ENCODE measurements at places on chromosomes 16 and 17.

- no peak for DNase-seq
Measured at GRCh38 chr16:54792811-54793210, 137.9 kb upstream of the IRX5 start.

DNA sequence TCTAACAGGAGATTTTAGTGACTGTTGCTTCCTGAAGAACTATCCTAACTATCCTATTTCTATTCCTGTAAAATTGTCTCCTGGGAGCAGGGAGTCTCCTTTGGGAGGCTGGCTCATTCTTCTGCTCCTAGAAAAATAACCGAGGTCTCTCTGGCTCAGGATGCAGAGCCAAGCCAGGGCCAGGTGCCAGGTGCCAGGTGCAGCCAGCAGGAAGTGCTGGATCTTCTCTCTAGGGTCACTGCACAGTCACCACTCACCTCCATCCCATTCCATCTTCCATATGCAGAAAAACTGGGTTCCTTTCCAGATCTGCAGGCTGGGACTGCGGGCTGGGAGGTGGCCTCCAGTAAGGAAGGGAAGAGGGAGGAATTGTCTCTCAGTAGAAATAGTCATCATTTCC lies 3.8 kb upstream of the TMC7 start:
- DNase-seq, result peak; percentile 58

DNA sequence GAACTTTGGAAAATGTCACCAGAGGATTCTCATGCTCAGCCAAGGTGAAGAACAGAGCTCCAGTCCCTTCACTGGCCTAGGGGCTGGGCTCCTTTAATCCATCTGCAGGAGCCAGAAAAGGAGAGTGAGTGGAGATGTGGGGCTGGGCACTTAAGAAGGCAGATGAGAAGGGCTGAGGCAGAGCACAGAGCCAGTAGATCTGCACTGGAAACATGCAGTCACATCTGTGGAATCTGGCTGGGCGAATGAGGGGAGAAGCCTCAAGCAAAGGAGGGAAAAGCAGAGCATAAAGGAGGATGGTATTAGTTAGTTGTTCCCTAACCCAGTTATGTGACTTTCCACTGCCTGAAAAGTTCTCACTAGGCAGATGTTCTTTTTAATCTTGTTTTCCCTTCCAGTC lies 50.4 kb upstream of the BCAR1 start:
- no peak for DNase-seq

- no peak for DNase-seq
Measured at GRCh38 chr16:84178146-84178765, 8.6 kb downstream of the TAF1C start.

- no peak for DNase-seq
Measured at GRCh38 chr17:72063756-72064450, 56.9 kb upstream of the SOX9 start.

GRCh38 chr17:39118674-39119419 lies 32.6 kb downstream of the PLXDC1 start:
- DNase-seq, result no peak

DNA sequence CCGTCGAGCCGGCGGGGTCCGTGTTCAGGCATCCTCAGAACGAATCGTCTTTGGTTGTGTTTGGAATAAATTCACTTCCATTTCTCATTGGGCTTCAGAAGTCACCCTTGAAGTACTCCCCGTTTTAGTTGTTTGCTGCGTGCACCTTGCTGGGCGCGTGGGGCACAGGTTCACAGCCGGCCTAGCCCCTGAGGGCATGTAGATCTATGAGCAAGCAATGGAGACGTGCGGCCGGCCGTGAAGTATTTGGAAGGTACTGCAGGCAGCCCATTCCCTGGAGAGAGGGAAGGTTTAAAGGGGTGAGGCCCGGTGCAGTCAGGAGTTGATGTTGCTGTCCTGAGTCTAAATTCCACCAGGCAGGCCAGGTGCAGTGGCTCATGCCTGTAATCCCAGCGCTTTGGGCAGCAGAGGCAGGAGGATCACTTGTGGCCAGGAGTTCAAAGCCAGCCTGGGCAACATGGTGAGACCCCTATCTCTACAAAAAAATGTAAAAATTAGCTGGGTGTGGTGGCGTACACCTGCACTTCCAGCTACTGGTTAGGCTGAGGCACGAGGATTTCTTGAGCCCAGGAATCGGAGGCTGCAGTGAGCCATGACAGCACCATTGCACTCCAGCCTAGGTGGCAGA lies 714 bp downstream of the ACSF3 start:
- no peak for DNase-seq

GRCh38 chr17:55391244-55391757 lies 30.3 kb downstream of the MMD start:
- DNase-seq, result no peak

GRCh38 chr16:88784074-88784855 lies 755 bp downstream of the PIEZO1 start:
- DNase-seq, result no peak

DNA sequence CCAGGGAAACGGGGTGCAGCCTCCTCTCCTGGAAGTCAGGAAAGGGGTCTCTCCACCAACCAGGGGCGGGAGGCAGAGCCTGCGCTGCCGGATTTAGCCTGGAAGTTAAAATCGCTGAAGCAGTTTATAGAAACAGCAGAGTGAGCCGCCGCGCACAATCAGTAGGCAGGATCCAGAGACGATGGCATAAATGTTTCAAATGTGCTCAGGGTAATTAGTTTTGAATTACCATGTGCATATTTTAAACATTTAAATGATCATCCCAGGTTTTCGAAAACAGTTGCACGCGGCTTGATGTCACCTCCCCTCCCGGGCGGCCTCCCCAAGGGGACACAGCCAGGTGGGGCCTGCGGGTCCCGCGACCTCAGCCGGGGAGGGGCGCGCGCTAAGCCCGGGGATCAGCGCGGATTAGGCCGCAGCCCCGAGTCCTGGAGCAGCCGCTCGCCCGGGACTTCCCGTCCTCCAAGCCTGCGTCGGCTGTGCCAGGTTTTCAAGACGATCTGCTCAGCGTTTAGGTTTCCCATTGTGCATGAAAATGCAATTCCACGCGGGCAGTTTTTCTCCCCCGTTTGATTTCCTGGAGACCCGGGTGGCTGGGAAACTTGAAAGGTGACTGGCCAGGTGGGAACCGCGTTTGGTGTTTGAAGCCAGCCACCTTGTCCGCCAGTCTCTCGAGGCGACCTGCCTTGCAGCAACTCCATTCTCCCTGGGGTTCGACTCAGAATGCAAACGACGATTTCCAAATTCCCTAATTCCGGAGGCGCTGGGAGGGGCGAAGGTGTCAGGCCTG lies 78.3 kb downstream of the RPA1 start:
- no peak for DNase-seq

DNA sequence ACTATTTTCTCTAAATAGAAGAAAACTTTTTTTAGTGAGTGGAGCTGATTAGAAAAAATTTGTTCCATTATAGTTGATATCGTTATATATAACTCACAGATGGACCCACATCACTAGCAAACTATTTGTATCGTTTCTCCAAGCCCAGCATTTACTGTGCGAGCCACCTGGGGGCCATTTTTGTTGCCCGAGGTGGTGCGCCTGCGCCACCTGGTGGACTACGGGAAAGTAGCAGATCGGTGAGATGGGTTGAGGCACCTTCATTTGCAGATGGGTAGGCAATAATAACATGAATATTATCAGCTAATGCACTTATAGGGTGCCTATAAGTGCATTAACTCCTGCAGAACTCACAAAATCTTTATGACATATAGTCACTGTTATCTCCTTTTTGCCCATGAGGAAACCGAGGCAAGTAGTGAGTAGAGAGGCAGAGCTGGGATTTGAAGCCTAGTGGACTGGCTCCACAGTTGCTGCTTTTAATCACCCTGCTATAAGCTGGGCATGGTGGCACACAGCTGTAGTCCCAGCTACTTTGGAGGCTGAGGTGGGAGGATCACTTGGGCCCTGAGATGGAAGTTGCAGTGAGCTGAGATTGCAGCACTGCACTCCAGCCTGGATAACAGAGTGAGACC lies 23.2 kb upstream of the NTN1 start:
- DNase-seq, result no peak
